KG1 (cell line): ENCODE measurements at places on chromosomes 11 and 22.

DNA sequence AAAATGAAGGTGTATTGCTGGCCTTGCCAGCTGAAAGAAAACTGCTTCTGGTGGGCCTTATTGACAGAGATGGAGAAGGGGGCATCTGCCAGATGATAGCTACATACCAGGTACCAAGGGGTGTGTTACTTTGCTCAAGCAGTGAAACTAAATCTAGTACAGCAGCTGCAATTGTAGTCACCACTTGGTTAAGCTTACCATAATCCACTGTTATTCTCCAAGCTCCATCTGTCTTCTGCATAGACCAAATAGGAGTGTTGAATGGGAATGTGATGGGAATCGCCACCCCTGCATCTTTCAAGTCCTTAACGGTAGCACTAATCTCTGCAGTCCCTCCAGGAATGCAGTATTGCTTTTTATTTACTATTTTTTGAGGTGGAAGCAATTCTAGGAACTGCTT lies 45.8 kb upstream of the LIN7C start:
- no peak for DNase-seq

DNA sequence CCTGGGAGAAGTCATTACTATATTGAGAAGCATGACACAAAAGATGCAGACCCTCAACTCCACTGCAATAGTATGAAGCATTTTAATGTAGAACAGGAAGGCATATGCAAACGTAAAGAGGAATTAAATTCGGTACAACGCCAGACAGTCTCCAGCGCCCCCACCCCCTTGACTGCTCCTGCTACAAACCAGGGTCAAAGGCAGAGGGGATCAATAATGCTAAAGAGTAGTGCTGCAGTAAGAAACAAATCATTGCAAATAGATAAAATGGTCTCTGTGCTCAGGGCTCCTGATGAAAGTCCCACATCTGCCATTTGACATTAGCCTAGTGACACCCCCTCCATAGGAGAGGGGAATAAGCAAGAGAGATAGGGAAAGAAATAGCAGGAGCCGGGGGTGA lies 164.9 kb upstream of the BLID start:
- DNase-seq: no peak

- no peak for DNase-seq
Measured at GRCh38 chr11:82191695-82192094, 542.0 kb downstream of the FAM181B start.

- DNase-seq: no peak
Measured at GRCh38 chr22:41565403-41566054, 4.7 kb downstream of the CSDC2 start.

GRCh38 chr22:46758867-46759290 lies 3.6 kb upstream of the TBC1D22A start:
- peak; percentile 26 for DNase-seq

- DNase-seq: no peak
Measured at GRCh38 chr11:79077702-79078330, 363.0 kb downstream of the TENM4 start.

GRCh38 chr22:30150212-30150611 lies 69.9 kb downstream of the HORMAD2 start:
- no peak for DNase-seq

DNA sequence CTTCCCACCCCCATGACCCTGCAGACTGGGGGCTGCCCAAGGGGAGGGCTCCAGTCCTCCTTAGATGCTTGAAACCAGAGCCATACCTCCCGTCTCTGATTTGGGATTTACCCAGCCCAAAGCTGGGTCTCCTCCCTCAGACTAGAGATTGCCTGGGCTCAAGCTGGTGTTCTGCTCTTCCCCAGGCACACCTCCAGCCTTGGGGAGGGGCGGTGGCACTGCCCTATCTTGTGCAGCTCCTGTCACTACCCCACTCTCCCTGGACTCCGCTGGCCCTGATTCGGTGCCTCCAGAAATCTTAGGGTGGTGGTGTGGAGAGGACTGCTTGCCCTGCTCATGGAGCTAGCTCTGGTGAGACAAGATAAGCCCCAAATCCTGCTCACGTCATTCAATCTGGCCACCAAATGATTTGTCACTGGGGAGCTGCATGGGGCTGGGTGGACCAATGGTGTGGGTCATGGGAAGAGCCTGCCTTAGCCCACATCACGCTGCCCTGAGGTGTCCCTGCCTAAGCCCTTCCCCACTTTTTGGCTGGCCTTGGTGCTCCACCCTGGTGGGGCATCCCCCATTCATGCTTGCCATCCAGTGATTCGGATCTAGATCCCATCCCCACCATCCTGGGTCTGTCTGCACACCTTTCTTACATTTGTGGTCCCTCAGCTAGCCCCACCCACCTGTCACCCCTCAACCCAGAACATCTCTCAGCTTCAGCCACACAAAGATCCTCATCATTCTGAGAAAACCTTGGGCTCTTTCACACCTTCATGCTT lies 87.7 kb downstream of the PDE2A start:
- DNase-seq: no peak

GRCh38 chr11:74321487-74322188 lies 10.2 kb upstream of the P4HA3 start:
- peak; percentile 47 for DNase-seq

- DNase-seq: no peak
Measured at GRCh38 chr11:120994091-120994859, 29.6 kb upstream of the TBCEL start.

GRCh38 chr11:18853086-18853720 lies 61.6 kb upstream of the PTPN5 start:
- DNase-seq: no peak
